ENCODE measurements at places on chromosomes 5 and 9.

DNA sequence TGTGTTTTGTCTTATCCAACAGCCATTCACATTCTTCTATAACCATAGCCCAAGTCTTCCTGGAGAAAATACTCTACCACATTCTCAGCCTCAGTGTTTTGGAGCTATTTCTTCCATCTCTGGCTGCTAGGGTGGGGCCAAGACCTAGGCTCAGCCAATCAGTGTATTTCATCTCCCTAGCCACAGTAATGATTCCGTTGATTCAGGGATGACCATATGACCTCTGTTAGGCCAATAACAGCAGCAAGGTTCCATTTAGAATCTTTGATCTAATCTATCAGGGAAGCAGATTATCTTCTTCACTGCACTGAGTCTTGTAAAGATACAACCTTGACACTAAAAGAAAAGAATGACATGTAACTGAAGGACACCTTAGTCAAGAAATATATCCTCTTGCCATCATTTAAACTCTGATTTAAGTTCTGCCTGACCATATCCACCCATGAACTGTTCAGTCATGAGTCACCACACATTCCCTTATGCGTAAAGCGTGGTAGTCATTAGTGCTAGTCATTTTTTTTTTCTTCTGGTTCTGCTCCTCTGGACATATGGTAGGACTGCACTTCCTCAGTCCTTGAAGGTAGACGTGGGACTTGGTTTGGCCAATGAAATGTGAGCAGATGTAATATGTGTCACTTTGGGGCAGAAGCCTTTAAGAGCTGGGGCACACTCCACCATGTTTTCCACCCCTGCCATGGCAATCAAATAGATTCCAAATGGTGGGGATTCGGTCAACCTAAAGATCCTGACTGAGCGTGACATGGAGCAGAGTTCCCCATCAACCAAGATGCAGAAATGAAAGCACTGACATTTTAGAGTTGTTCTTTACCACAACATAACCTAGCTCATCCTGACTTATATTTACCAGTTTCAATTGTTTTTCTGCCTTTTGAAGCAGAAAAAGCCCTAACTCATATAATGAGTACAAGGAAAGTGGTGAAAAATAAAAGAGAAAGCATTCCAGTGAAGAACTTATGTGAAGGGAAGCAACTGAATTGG, 12.7 kb upstream of the PRELID2 start:
- DNase-seq, result no peak

GRCh38 chr5:119512277-119512676, 60.0 kb downstream of the HSD17B4 start:
- no peak for DNase-seq

DNA sequence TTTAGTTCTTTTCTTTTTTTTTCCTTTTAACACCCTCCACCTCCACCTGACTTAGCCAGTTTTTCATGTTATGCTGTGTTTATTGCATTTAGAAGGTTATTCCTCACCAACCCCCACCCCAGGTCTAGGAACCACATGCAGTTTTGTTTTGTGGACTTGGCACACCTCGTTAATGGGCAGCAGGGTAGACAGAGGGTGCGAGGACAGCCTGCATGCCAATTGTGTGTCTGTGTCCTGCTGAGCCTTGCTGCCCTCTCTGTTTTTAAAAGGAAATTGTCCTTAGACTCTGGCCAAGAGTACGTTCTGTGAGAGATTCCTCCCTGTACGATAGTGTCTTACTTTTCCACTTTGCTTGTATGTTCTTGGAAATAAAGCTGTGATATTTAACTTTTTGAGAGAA, 13.9 kb downstream of the PIK3R1 start:
- no peak for DNase-seq

GRCh38 chr9:116447934-116448333, 239.2 kb upstream of the TRIM32 start:
- no peak for DNase-seq

GRCh38 chr9:70259512-70259802, 679 bp downstream of the SMC5 start:
- DNase-seq, result no peak

DNA sequence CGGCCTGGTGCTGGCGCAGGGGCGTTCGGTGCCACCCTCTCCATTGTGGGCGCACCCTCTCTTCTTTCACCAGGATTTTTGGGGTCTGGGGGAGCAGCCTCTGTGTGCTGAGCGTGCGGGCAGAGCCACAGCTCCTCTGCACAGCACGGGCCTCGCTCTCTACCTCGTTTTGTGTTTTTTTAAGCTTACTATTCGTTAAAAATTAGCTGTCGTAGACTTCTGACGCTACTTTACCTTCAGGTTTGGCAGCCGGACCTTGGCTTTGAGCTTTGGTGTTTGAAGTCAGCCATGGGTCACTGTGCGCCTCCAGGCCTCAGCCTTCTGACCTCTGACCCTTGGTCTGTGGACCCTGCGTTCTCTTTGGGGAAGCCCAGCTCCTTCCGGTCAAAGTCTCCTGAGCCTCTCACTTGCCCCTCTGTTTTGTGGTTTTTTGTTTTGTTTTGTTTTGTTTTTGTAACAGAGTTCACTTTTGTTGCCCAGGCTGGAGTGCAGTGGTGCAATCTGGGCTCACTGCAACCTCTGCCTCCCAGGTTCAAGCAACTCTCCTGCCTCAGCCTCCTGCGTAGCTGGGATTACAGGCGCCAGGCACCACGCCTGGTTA, 88.2 kb upstream of the CACNA1B start:
- no peak for DNase-seq

Data from activated CD4-positive, alpha-beta T cell treated with anti-CD3 and anti-CD28 coated beads for 4 hours (primary cell).